Activated CD4-positive, CD25-positive, alpha-beta regulatory T cell (primary cell): ENCODE measurements at places on chromosomes 13 and 19.

DNA sequence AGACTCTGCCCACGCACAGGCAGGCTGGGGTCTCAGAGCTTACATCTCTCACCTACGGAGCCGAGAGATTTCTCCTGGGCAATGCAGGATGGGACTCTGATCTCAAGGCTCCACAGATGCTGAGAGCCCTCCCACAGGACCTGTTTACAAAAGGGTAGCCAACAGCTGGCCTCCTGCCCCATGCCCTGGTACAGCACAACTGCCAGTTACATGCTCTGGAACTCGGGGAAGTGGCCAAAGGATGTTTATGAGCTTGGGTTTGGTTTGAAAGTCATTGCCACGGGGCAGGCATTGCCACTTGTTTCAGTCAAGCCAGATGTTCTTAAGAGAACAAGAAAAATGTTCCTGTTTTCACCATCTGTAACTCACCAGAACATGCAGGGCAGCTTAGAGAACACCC is 3.5 kb downstream of the DHRS12 start:
- no peak for DNase-seq

DNA sequence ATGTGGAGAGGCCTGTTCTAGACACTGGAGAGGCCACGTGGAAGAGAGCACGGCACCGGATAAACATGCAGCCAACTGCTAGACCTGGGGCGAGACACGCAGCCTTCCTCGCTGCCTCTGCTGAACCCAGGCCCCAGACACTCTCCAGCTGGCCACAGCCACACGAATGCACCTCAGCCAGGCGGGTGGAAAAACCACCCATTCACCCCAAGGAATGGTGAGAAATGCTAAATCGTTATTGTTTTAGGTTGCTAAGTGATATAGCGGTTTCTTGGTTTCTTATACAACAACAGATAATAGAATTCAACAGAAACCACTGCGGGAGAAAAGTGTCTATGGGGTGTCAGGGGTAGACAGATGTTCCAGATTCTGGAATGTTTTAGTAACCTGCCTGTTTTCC is 52.5 kb downstream of the STK24 start:
- DNase-seq: no peak

DNA sequence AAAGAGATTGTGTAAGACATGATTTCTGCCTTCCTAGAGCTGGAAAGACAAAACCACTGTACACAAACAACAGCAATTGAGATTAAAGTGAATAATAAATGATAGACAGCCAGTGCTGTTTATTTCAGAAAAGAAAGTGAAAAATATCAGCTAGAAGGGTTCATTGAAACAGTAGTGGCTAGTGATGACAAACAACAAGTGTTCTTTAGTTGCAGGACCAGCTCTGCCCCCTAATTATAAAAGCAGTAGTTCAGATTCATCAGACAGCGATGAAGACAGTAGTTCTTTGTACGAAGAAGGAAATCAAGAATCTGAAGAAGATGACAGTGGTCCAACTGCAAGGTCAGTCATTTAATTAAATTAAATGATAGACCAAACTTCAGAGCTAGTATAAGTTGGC is 14.8 kb downstream of the GPALPP1 start:
- no peak for DNase-seq

DNA sequence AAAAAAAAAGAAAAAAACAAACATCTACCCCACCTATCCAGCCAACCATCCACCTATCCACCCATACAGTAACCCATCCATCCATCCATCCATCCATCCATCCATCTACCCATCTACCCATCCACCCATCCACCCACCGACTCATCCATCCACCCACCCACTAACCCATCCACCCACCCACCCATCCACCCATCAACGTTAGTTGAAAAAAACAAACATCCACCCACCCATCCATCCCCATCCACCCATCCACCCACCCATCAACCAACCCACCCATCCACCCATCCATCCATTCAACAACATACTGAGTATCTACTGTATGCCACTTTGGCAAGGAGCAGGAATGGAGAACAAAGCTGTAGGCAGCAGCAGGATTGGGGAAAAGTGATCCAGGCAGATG is 6.1 kb upstream of the AP3D1 start:
- no peak for DNase-seq

GRCh38 chr19:35123573-35123972 is 8.0 kb downstream of the FXYD3 start:
- DNase-seq: no peak

GRCh38 chr13:25422153-25422552 is 50.4 kb downstream of the ATP8A2 start:
- DNase-seq: no peak

GRCh38 chr13:113407531-113408393 is 43.8 kb upstream of the GRTP1 start:
- DNase-seq: no peak

- no peak for DNase-seq
Observed at GRCh38 chr19:39709026-39709872, 5.0 kb downstream of the LGALS14 start.
